ENCODE measurements at places on chromosomes 3 and 15.
A peak's percentile ranks its signal among the peaks of the same experiment; 100 is the strongest.

DNA sequence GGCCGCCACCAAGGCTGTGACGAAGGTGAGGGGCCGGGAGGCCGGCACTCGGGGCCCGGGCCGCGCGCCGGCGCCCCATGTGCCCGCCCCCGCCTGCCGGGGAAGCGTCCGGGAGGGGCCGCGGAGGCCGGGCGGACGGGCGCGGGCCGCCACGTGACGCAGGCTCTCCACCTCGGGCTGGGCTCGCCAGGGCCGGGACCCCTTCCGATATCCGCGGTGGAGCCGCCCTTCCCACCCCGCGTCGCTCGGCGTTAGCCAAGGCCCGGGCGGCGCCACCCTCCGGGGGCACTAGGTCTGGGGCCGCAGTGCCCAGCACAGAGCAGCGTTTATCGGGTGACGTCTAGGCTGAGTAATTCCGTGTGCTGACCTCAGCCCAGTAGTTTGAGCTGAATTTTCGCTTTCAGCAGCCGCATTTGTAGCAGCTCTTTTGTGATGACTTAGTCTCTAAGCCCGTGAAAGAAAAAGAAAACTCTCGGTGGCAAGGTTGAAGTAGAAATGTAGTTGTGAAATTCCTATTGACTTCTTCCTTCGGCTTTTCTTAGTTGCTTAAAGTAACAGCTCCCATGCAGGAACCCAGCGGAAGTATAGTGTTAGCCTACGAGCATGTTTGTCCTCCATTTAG lies 885 bp downstream of the CDV3 start:
- no peak for DNase-seq

- DNase-seq = no peak
Observed at GRCh38 chr3:136194409-136195257, 1.5 kb downstream of the MSL2 start.

DNA sequence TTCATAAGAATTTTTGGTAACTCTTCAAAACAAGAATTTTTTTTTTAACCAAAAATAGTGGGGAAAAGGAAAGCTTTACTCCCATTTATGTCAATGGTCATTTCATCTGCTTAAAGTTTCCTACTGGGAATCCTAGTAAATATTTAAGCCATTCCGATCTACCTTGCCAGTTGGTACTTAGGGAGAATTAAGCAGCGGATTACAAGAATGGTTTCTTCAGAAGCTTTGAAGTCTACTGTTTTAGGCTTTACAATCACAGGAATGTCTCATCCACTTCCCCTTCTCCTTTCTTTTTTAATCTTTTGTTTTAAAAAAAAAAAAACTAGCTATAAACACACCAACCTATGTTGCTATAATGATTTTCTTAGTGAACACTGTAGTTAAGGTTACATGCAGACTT lies 341.4 kb upstream of the ATP11B start:
- no peak for DNase-seq

- DNase-seq = peak; percentile 89
Observed at GRCh38 chr3:138186803-138187295, 252 bp upstream of the ARMC8 start.

DNA sequence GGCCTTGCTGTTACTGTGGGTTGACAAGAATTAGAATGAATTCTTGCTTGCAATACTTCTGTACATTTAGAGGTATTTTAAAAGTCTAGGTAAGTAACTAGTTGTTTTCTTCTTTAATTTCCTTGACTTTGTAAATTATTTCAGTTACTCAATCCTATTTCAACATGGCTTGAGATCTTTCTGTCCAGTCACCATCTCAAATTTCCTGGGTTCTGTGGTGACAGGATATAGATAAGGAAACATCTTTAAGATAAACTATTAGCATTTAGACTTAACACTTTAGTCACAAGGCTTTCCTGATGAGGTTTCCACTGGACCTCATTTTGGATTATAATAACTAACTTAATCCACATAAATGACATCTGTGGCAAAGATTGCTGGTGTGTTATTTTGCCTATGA lies 195.9 kb upstream of the DPH6 start:
- DNase-seq = no peak
